Activated CD4-positive, alpha-beta T cell treated with anti-CD3 and anti-CD28 coated beads for 24 hours (primary cell): ENCODE measurements at places on chromosomes 13 and 19.

- DNase-seq: no peak
Observed at GRCh38 chr13:93080587-93080986, 146.0 kb upstream of the GPC6 start.

GRCh38 chr19:32324631-32325285 is 20.7 kb upstream of the ZNF507 start:
- no peak for DNase-seq

GRCh38 chr13:91660076-91660415 is 261.6 kb downstream of the GPC5 start:
- no peak for DNase-seq

- no peak for DNase-seq
Observed at GRCh38 chr13:94173312-94173854, 306.1 kb downstream of the DCT start.

GRCh38 chr19:29849208-29849607 is 37.4 kb downstream of the CCNE1 start:
- no peak for DNase-seq

DNA sequence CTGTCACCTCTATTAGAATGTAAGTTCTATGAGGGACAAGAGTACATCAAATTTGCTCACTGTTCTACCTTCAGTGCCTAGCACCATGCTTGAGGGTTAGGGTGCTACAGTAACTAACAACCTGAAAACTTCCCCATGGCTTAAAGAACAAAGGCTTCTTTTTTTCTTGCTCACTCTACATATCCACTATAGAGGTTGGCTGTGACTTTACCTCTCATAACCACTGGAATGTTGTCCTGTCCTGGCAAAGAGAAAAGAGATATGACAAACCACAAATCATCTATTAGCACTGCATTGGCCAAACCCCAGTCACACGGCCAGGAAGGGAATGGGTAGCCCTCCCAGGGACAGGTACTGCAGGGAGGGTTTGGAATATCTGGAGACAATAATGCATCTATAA is 23.2 kb upstream of the ACOD1 start:
- DNase-seq: no peak

DNA sequence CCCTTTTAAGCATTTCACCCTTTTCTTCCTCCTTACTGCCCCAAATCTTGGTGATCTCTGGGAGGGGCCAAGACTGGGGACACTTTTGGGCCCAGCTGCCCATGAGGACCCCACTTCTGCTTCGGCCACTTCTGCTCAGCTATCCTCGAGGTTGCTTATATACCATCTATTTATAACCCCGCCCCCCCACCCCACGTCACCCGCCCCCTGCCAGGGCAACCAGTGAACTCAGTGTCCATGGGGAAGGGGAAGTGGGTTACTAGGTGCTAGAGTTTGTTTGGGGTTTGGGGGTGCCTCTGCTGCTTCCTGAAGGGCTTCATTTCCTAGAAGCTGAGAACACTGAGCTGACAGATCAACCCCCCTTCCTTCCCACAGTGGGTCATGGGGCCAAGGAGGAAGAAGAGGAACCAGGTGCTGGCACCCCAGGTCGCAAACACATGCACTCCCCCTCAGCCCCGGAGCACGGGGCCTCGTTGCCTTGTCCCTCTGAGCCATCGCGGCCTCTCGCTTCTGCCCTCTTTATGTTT is 6.1 kb upstream of the ADGRE5 start:
- DNase-seq: no peak

GRCh38 chr13:36294096-36294495 is 3.5 kb downstream of the CCDC169 start:
- no peak for DNase-seq

- DNase-seq: no peak
Observed at GRCh38 chr13:28983641-28984040, 163.5 kb downstream of the MTUS2 start.

GRCh38 chr19:12000152-12000981 is 35.1 kb downstream of the ZNF433 start:
- DNase-seq: no peak

DNA sequence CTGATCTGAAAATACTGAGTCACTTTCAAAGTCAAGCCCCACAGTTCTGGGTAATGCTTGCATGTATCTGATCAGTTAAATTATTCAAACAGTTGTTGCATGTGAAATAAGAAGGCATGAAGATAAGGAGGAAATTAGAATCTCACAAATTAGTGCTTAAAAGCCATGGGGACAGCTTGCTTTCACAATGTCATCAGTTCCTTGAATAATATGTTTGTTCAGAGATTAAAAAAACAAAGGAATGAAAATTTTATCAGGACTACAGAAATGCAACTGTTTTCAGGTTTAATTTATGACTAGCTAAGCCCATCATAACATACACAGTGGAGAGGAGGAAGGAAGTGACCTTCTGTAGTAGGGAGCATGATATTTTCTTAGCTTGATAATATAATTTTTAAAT is 150.1 kb downstream of the OXGR1 start:
- DNase-seq: no peak

DNA sequence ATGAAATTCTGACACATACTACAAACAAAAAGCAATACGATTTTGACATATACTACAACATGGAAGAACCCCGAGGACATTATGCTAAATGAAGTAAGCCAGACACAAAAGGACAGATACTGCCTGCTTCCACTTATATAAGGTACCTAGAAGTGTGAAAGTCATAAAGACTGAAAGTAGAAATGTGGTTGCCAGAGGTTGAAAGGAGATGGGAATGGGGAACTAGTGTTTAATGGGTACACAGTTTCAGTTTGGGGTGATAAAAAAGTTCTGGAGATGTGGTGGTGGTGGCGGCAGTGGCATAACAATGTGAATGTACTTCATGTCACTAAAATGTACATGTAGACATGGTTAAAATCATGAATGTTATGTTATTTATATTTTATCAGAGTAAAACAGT is 12.1 kb upstream of the NDFIP2 start:
- DNase-seq: no peak

DNA sequence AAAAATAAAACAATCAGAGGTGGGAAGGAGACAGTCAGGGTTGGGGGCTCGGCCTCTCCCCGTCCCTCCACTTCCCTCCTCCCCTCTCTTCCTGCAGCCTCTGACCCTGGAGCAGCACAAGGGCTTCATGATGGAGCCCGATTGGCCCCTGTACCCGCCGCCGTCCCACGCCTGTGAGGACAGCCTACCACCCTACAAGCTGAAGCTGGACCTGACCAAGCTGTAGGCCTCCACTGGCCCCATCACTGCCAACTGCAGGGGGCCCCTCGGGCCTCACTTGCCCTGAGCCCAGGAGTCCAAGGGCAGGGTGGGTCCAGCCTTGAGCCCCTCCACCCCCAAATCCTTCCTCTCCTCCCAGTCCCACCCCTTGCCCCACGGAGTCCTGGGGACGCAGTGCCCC is 7.6 kb downstream of the TMEM59L start:
- no peak for DNase-seq

DNA sequence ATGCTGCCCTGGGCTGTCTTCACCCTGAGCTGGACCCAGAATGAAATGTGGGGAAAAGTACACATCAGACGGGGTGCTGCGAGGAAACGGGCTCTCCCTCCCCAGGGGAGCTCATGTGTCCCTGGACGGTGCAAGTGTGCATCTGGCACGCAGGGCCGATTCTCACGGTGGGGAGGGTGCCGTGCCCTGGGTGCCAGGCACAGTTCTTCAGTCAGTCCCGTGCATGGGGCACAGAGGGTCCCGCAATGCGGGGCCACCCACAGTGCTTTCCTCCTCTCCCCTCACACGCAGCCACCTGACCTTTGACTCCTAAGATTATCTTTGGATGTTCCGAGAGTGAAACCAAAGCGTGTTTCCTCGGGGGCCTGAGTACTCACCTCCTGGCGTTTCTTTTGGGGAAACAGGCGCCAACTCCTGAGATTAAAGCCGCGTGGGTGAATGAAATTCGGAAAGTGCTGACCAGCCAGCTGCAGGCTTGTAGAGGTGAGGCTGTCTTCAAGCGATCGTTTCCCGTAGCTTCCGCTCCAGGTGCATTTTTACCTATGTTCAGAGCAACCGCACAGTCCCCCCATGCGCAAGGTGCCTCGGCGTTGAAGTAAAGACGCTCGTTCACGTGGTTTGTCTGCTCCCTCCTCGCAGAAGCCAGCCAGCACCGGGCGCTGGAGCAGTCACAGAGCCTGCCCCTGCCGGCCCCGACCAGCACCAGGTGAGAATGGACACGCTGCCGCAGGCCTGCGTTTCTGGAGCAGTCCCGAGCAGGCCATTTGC is 17.5 kb upstream of the F7 start:
- no peak for DNase-seq

GRCh38 chr19:34259367-34260095 is 5.2 kb downstream of the GARRE1 start:
- DNase-seq: no peak

DNA sequence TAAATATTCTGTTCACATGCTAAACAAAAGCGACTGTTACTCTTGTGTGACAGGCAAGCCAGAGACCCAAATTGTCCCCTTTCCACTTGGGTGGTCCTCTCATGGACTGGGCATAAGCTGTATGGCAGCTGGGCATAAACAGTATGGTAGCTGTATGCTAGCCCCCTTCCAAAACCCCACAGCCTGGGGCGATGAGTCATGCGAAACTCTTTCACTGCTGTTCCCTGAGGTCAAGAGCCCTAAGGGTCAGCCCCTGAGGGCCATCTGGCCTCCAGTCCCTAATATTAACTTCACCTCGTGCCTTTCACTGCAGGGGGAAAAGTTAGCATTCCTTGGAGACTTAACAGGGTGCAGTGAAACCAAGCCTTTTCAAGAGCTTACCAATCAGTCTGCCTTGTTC is 45.6 kb upstream of the ZNF562 start:
- DNase-seq: no peak
